Subcutaneous preadipocyte (primary cell): ENCODE measurements at places on chromosomes 6 and 20. TPM values are rescaled to one million over a fixed set of nuclear protein-coding genes. Genes with fewer than 3 reads are reported as not detected.

Gene ZSWIM3
- total RNA-seq, result 3.9 and 4.8 TPM in 2 replicates

Gene SNAP25
- total RNA-seq, result under 0.01 and 4.5 TPM in 2 replicates

Gene FBXL4
- 12.1 and 15.6 TPM in 2 replicates for total RNA-seq

Gene MYB
- under 0.01 TPM in 2 replicates for total RNA-seq

Gene ABHD16B
- total RNA-seq, result not detected in 2 replicates

Gene STX7
- total RNA-seq, result 16.9 and 17.2 TPM in 2 replicates

Gene IBTK
- 43.4 and 67.1 TPM in 2 replicates for total RNA-seq

Gene DEFB132
- total RNA-seq, result not detected in 2 replicates

Gene FOXC1
- total RNA-seq, result 2.3 and 2.6 TPM in 2 replicates
